ENCODE measurements at places on chromosomes 7 and 10.
A peak's percentile ranks its signal among the peaks of the same experiment; 100 is the strongest.

DNA sequence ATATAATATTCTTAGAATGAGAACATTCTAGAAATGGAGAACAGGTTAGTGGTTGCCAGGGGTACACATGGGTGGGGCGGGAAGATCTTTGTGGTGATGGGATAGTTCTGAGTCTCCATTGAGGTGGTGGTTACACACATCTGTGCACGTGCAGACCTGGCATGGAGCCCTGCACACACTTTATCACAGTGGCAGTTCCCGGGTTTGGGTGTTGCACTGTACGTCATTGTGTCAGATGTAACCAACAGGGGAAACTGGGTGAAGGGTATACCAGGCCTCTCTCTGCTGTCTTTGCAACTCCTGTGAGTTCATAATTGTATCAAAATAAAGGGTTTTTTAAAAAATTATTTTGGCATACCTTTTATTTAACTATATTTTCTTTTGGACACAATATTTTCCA lies 51.1 kb downstream of the LMTK2 start:
- DNase-seq: no peak

DNA sequence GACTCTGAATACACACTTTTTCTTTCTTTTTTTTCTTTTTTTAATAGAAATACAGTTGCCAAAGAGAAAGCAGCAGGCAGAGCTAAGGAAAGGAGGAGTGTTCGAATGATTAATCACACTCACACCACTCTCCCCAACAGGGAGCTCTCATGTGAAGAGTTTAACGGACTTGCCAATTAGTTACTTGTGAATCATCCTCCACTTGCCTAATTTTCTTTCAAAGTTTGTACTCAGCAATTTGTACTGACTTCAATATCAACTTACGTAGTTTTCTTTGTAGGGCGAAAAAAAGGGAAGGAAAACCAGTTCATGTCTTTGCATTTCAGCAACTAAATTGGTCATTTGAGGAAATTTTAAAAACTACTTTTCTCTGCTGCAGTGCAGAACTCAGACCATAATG lies 109.2 kb downstream of the PIP4K2A start:
- peak; percentile 81 for DNase-seq

DNA sequence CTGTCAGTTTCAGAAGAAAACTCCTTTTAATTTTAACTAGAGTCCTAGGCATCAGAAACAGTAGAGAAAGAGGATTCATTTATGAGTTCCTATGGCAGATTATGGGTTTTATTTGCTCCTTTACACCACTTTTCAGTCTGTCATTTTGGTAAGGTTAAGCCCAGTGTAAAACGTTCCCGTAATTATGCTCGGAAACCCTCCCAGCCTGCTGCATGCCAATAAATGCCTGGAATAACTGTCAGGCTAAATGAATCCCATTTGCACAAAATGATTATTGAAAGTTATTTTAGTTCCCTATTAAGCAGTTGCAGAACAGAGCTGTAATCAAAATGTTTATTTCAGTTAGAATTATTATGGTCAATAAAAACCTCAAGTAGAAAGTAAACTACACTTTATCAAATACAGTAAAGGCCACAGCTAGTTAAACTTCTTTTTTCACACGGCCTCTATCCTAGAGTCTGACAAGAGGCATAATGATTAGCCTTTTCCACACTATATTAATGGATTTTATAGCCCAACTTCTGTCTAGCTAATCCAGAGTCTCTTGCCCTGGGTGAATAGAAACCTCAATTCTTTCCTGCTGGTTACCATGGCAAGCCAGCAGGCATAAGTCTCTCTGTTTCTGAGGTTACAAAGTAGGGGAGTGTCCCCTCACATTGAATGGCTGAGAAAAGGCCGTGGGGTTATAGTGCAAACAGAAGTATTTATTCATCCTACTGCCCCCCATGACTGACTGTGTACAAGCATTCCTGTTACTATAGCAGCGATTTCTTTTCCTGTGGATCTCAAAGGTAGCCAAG lies 80.8 kb upstream of the NPVF start:
- DNase-seq: peak; percentile 4

DNA sequence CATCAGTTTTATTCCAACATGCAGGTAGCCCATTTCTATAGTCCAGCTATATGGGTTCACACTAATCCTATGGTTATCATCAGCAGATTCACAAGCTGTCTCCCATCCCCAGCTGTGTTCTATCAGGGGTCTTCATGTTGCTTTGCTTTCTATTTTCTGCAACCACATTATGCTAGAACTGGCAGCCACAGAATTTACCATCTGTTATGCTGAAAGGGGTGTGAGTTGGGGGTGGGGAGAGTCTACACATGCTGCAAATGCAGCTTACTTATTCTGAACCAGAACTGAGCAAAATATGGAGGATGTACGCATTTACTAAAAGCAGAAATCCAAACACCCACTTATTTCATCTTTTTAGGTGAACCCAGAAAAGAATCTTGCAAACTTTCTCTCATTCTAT lies 32.9 kb downstream of the SHTN1 start:
- DNase-seq: no peak

GRCh38 chr10:113399065-113399464 lies 153.8 kb upstream of the HABP2 start:
- DNase-seq: no peak

- no peak for DNase-seq
These were observed 95.4 kb upstream of the AFAP1L2 start for GRCh38 chr10:114499630-114500190.

DNA sequence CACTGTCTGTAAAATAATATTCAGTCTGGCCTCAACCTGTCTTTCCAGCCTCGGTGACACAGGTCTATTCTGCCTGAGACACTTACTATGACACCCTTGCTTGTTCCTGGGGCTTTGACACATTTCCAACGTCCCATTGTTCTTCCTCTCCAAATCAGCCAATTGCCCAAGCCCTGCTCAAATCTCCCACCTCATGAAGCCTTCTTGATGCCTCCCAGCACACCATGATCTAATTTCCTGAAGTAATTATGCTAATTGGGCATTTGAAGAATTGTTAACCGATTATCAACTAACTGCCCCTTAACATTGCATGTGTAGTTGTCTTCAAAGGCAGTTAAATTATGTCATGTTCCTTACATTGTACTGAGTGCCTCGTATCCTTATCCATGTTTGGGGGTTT lies 33.1 kb downstream of the CAV1 start:
- no peak for DNase-seq

- DNase-seq: peak; percentile 93
These were observed 49.5 kb upstream of the PITRM1 start for GRCh38 chr10:3222068-3222467.

DNA sequence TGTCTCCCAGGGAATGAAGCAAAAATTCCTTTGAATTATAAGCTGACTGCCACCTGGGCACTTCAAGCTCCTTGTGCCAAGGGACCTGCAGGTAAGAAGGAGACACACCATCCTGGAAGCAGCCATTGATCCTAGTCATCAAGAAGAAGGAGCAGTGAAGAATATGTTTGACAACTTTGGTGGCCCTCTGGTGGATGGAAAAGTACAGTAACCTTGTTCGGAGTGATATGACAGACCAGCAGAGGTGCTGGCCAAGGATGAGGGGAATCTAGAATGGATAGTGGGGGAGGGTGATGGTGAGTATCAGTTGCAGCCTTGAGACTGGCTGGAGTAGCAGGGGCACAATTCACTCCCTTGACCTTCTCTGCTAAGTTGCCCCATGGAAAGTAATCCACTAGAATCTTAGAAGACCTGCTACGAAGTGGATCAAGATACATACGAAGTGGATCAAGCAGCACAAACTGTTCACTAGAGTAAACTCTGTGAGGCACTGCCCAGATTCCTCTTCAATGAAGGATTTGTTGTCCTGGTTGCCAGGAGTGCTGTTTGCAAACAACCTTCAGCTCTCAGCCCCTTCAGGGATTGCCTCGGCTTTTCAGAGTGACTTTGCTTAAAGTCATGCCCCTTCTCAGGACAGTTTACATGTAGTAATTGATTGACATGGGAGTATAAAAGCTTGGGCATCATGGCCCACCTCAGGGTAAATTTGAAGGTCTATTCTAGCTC lies 44.8 kb upstream of the ORC5 start:
- DNase-seq: peak; percentile 18

- DNase-seq: no peak
These were observed 89.1 kb downstream of the NT5C2 start for GRCh38 chr10:103103989-103104388.

DNA sequence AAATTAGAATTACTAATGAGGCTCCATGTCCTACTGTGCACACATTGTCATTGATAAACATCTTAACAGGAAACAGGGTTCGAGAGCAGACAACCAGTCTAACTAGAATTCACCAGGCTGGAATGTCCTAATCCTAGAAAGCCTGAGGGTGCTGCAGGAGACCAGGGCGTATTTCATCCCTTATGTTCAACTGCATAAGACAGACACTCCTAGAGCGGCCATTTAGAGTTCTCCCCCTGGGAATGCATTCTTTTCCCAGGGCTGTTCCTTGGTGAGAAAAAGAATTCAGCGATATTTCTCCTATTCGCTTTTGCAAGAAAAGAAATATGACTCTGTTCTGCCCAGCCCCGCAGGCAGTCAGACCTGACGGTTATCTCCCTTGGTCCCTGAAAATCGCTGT lies 486.0 kb downstream of the REEP3 start:
- no peak for DNase-seq

GRCh38 chr7:12162415-12163113 lies 48.5 kb upstream of the TMEM106B start:
- no peak for DNase-seq

- no peak for DNase-seq
These were observed 68.4 kb upstream of the RAPGEF5 start for GRCh38 chr7:22425361-22425760.

DNA sequence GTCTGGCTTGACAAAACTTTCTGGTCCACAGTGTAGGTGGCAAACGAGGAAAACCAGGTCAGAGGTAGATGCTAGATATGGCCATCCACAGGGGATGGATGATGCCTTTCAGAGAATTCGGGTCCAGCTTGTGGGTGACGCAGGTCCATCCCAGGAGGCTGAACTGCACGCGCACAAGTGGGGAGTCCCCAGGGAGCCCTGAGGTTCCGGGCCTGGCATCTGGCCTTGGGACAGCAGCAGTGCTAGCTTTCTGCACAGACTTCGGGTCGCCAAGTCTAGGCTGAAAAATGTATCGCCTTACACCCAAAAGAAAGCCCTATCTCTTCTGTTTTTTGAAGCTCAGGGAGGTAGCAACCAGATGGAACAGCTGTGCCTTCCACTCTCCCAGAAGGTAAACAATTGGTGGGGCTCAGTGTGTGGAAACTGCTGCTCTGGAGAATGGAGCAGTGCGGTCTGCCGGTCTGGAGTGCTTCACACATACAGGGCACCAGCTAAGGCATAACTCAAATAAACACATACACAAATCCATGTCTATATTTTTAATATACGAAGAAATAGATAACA lies 119.3 kb upstream of the ACBD5 start:
- DNase-seq: no peak

DNA sequence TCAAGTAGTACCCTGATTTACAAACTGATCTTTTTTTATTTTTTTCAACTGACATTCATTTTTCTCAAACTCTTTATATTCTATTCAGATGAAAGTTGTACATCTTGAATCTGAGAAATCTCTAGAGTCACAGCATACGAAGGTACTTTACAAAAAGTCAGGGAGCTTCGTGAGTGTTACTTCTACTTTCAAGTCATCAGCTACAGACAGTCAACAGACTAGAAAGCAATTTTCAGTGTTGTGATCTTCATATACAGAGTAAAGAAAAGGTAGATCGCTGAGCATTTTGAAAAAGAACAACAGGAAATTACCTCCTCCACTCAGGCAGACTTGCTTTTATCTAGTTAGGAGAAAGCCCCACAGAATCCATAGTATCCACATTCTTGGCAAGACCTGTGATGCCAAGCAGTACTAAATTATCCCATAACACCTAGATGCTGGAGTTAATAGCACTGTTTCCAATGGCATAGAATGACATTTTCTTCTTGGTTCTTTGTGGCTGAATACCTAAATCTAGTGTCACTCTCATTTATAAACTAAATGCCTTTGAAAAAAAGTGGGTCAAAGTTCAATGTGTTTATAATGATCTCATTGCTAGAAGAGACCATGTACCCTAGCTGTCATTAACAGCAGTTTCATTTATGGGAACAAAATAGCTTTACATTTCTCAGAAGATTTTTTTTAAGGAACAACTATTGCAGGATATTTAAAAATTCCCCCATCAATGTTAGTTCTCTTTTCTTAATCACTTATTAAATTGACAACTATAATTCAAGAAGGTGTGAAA lies 12.0 kb upstream of the ZNF800 start:
- DNase-seq: no peak

DNA sequence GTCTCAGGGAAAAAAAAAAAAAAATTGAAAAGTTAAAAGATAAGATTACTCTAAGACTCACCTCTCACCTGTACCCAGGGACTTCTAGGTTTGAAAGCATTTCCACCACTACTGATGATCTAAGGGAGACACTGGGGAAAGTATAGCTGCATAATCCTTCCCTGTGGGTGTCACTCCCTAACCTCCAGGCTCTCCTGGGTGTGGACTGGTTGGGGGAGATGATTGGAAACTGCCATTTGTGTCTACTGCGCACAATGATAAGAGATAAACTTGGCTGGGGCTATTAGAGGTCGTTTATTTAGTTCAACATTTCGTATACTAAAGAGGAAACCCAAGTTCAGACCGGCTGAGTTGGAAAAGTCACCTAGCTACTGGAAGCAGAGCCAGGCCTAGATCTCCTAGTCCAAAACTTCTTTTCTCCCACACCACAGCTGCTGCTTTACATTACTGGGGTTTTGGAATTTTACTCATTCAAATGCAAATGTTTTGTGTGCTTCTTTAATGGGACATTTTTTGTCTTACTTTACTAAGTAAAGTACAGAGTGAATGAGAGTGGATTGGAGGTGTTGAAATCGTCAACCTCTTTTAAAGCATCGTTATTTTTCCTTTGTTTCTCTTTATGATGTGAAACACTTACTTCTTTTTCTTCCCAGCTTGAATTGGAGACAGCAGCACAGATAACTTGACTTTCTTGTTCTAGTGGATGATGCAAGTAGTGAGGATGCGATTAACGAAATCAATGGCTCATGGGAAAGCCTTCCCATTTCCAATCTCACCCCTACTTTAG lies 22.3 kb upstream of the SEC61G start:
- no peak for DNase-seq

GRCh38 chr10:50396491-50397311 lies 145.4 kb upstream of the ASAH2 start:
- peak; percentile 53 for DNase-seq

DNA sequence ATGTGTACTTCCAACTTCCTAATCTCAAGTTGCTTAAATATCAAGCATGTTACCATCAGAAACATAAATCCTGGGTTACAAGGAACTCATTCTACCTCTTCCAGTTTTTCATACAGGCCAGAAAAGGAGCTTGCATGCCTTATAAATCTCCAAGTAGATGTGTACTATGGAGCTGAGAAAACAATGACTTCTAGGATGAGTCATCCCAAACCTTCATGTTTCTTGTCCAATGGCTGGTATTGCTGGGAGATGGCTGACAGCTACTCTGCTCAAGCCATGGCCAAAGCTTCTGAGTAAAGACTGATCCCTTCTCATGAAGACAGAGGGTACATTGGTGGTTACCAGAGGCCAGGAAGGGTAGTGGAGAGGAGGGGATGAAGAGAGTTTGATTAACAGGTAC lies 8.6 kb downstream of the RAPGEF5 start:
- peak; percentile 57 for DNase-seq

GRCh38 chr10:4077804-4078203 lies 292.8 kb upstream of the KLF6 start:
- DNase-seq: no peak

Data from RPMI7951 (cell line).